Renal cortical epithelial cell (primary cell): ENCODE measurements at places on chromosomes 2 and 18. TPM values are rescaled to one million over a fixed set of nuclear protein-coding genes. Genes with fewer than 3 reads are reported as not detected.

Gene NDUFAF7
- total RNA-seq: 14.9 and 17.3 TPM in 2 replicates

Gene ITPRIPL1
- 0.89 and 4.2 TPM in 2 replicates for total RNA-seq

Gene RND3
- 208 and 316 TPM in 2 replicates for total RNA-seq

Gene SCN3A
- 1.6 and 23.8 TPM in 2 replicates for total RNA-seq

Gene STEAP3
- 18.9 and 24.5 TPM in 2 replicates for total RNA-seq

Gene TRIM43
- total RNA-seq: 0.05 TPM in 1 of 2 replicates, not detected in the other

Gene BOLL
- not detected in 2 replicates for total RNA-seq

Gene RAX
- not detected in 2 replicates for total RNA-seq

Gene GAD1
- total RNA-seq: 11.4 and 19.4 TPM in 2 replicates

Gene STK39
- total RNA-seq: 13.8 and 19.3 TPM in 2 replicates

Gene FHOD3
- 39.4 and 117 TPM in 2 replicates for total RNA-seq

Gene STRADB
- total RNA-seq: 27.3 and 46.1 TPM in 2 replicates

Gene UGT1A3
- total RNA-seq: 0.17 and 4.1 TPM in 2 replicates

Gene RAMP1
- 0.50 and 2.6 TPM in 2 replicates for total RNA-seq

Gene DSEL
- total RNA-seq: 8.7 and 10.7 TPM in 2 replicates

Gene CHRND
- not detected in 2 replicates for total RNA-seq
